ENCODE measurements at places on chromosomes 4 and X. TPM values are rescaled to one million over a fixed set of nuclear protein-coding genes. Genes with fewer than 3 reads are reported as not detected.

USP27X gene
- total RNA-seq = 3.5 TPM

GLRB gene
- 11.8 TPM for total RNA-seq

TTC29 gene
- not detected for total RNA-seq

AMTN gene
- not detected for total RNA-seq

KIT gene
- 0.83 TPM for total RNA-seq

HSFX3 gene
- total RNA-seq = not detected

HHIP gene
- 0.29 TPM for total RNA-seq

CFAP99 gene
- not detected for total RNA-seq

TMEM144 gene
- total RNA-seq = 6.8 TPM

DCHS2 gene
- not detected for total RNA-seq

DMD gene
- total RNA-seq = 3.9 TPM

ASMT gene
- total RNA-seq = not detected

VEGFD gene
- 2.0 TPM for total RNA-seq

TEX13D gene
- total RNA-seq = not detected

OTC gene
- total RNA-seq = not detected

USP51 gene
- total RNA-seq = 1.9 TPM

TLL1 gene
- total RNA-seq = 0.15 TPM

EXOC1 gene
- 63.5 TPM for total RNA-seq

CFP gene
- 0.33 TPM for total RNA-seq

S100P gene
- not detected for total RNA-seq

TMEM255A gene
- under 0.01 TPM for total RNA-seq

ERCC6L gene
- total RNA-seq = 7.9 TPM

EFHC2 gene
- 0.29 TPM for total RNA-seq

SAT1 gene
- 79.1 TPM for total RNA-seq

PCDH11X gene
- total RNA-seq = not detected

FAM53A gene
- 2.3 TPM for total RNA-seq

HS6ST2 gene
- under 0.01 TPM for total RNA-seq

All from smooth muscle cell of trachea (primary cell).